Fibroblast of skin of abdomen (primary cell): ENCODE measurements at places on chromosomes 7 and 10.

GRCh38 chr7:154777023-154777422 is 225.9 kb downstream of the PAXIP1 start:
- DNase-seq: peak; percentile 73

GRCh38 chr7:6252748-6253147 is 19.7 kb downstream of the CYTH3 start:
- DNase-seq: peak; percentile 70

DNA sequence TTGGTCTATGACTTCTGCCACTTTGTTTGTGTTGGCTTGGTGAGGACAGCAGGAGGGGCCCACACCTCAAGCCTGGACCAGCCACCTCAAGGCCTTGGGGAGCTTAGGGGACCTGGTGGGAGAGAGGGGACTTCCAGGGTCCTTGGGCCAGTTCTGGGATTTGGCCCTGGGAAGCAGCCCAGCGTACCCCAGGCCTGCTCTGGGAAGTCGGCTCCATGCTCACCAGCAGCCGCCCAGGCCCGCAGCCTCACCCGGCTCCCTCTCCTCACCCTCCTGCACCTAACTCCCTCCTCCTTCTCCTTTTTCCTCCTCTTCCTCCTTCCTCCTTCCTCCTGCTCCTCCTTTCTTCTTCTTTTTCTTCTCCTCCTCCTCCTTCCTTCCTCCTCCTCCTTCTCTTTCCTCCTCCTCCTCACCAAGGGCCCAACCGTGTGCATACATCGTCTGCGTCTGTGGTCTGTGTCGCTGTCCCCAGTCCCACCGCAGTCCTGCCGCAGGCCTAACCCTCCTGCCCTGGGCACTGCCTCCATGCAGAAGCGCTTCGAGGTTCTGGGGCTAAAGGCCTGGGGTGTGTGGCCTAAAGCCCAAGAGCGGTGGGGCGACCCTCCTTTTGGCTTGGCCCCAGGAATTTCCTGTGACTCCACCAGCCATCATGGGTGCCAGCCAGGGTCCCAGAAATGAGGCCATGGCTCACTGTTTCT is 5.3 kb downstream of the EN2 start:
- no peak for DNase-seq

GRCh38 chr7:79968077-79968648 is 166.5 kb upstream of the GNAI1 start:
- peak; percentile 3 for DNase-seq

DNA sequence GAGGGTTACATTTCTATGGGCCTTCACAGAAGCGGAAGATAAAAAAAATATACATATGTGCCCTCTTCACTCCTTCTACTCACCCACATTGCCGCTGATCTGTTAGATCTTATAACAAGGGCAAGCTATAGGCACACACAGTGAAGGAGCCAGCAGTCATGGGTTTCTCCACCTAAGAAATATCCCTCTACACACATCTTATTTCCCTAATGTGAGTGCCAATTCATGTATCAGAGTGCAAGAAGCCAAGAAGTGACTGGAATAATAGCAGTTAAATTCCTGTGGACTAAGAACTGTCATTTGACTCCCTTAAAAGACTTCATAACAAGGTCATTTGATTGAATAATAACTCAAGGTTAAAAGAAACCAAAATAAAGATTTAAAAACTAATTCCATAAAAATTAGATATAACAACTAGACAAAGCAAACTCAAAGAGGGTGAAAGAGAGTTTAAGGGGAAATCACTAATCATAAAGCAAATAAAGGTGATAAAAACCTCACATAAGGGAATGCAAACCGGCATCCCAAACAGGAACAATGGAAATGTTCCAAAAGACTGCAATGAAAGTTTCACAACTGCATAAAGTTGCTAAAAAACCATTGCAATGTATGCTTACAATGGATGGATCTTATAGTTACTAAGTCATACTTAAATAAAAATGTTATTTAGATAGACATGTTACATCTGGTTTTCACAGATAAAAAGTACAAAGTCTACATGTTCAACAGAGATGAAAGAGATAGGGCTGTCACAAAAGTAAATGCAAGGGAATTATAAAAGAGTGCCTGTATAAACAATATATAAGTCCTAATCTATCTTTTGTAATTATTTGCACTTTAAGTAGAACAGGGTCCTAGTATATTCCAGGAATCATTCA is 42.8 kb downstream of the ARHGAP21 start:
- peak; percentile 64 for DNase-seq
